A673 (cell line): ENCODE measurements at places on chromosomes 16 and 17. TPM values are rescaled to one million over a fixed set of nuclear protein-coding genes. Genes with fewer than 3 reads are reported as not detected.
A peak's percentile ranks its signal among the peaks of the same experiment; 100 is the strongest.

Gene LYRM1
- total RNA-seq, result 14.3 and 21.4 TPM in 2 replicates

Gene KRT34
- total RNA-seq, result not detected in 2 replicates

DNA sequence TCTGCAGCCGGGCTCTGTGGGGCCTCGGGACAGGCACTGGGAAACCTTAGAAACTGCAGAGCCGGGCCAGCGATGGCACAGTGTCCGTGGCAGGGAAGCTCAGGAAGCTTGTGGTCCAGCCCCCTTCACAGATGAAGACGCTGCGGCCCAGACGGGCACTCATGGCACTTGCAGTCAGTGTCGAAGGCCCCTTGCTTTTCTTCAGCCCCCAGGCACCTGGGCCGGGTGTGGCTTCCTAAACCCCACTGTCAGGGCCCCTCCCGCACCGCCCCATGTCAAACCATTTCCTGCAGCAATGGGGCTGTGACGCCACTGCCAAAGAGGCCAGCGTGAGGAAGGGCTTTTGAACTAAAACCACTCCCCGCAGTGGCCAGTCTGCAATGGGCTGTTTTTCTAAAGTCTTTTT is 164.0 kb downstream of the LAT start:
- no peak overlapping the region for H3K4me3 ChIP-seq
- no peak overlapping the region for H3K27ac ChIP-seq
- no peaks in the 10 kb centered on the region for H3K27me3 ChIP-seq
- DNase-seq, result no peak
- no peaks in the 10 kb centered on the region for H3K36me3 ChIP-seq
- no peaks in the 10 kb centered on the region for H3K4me1 ChIP-seq

Gene DNAI2
- total RNA-seq, result not detected in 2 replicates

Gene CMTM2
- total RNA-seq, result not detected in 2 replicates

Gene WFDC1
- total RNA-seq, result not detected in 2 replicates

DNA sequence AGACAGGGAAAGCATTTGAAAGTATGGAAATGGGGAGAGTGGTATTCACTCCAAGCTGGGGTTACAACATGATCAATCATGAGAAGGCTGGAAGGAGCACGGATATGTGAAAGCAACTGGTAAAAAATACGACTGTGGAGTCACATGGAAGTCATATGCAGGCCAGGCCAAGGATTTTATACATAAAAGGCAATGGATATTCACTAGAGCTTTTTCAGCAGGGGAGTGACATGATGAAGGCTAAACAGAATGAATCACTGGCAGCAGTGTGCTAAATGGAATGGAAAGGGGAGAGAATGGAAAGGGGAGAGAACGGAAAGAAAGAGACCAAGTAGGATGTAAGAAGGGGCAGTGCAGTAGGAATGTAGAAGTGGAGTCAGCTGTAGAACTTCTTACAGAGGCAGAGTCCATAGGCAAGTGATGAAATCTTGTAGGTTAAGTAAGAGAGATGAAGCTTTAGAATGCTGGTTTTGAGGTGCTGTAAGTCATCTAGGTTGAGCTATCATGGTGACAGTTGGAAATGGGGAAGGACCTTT is 13.0 kb upstream of the NETO2 start:
- H3K4me3 ChIP-seq, result no peak overlapping the region
- H3K27ac ChIP-seq, result no peak overlapping the region
- no peaks in the 10 kb centered on the region for H3K27me3 ChIP-seq
- no peaks in the 10 kb centered on the region for H3K4me1 ChIP-seq

Gene HBA1
- total RNA-seq, result 5.9 and 9.5 TPM in 2 replicates

DNA sequence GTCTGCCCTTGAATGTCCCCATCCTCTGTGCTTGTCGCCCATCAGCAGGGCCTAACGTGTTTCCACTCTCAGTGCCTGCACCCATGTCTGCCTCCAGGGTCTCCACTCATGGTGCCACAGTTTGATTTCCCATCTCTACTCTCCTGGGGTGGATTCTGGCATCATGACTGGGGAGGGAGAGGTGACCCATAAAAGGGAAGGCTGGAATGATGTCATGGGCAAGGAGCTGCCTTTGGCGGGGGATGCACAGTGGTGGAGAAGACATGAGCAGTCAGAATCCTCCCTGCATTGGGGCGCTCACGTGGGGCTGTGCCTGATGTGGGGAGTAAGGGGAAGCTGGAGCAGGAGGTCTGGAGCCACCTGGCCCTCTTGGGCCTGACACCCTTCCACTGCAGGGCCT is 100.9 kb downstream of the USP22 start:
- no peak overlapping the region for H3K27ac ChIP-seq
- no peaks in the 10 kb centered on the region for H3K27me3 ChIP-seq
- no peaks in the 10 kb centered on the region for H3K36me3 ChIP-seq
- no peak overlapping the region for H3K4me3 ChIP-seq
- peaks cover 15% of the 10 kb centered on the region for H3K4me1 ChIP-seq

- no peaks in the 10 kb centered on the region for H3K27me3 ChIP-seq
- H3K4me1 ChIP-seq, result no peaks in the 10 kb centered on the region
- no peaks in the 10 kb centered on the region for H3K36me3 ChIP-seq
- H3K27ac ChIP-seq, result no peak overlapping the region
- DNase-seq, result no peak
- no peak overlapping the region for H3K4me3 ChIP-seq
These were observed 10.7 kb upstream of the C1QL1 start for GRCh38 chr17:44978807-44979206.

Gene EIF1
- total RNA-seq, result 504 and 524 TPM in 2 replicates

GRCh38 chr17:70030371-70030770 is 44.7 kb upstream of the KCNJ16 start:
- no peaks in the 10 kb centered on the region for H3K27me3 ChIP-seq
- no peak overlapping the region for H3K27ac ChIP-seq
- no peak overlapping the region for H3K4me3 ChIP-seq
- no peaks in the 10 kb centered on the region for H3K36me3 ChIP-seq

GRCh38 chr17:30821871-30822723 is 2.4 kb downstream of the CRLF3 start:
- H3K4me1 ChIP-seq, result peaks cover 6% of the 10 kb centered on the region
- DNase-seq, result no peak
- H3K27ac ChIP-seq, result peak overlapping the region; percentile 14
- no peaks in the 10 kb centered on the region for H3K36me3 ChIP-seq
- H3K27me3 ChIP-seq, result no peaks in the 10 kb centered on the region
- H3K4me3 ChIP-seq, result peak overlapping the region; percentile 85
